ENCODE measurements at places on chromosomes 6 and 20.
A peak's percentile ranks its signal among the peaks of the same experiment; 100 is the strongest.

GRCh38 chr6:28336284-28337120 is 554 bp upstream of the ZSCAN31 start:
- no peak for DNase-seq

DNA sequence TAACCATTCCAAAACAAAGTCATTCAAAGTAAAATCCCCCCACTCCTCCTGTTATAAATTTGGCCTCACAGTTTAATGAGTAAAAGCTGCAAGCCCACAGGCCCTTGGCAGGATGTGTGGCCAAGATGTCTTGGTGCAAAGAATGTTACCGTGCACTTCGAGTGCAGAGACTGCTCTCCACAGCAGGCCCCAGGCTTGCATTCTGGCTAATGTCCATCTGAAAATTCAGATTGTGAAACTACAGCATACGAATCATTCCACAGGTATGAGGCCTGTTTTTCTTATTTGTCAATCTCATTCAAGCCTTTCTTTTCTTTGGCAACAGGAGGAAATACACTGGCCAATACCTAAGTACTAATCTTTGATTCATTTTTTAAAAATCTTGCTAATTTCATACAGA is 7.1 kb downstream of the RPS6KA2 start:
- DNase-seq: no peak

- no peak for DNase-seq
Measured at GRCh38 chr20:34242879-34243278, 1.7 kb downstream of the ASIP start.

GRCh38 chr20:61900011-61900944 is 165.4 kb downstream of the TAF4 start:
- DNase-seq: no peak

- DNase-seq: no peak
Measured at GRCh38 chr20:2866236-2866635, 7.0 kb upstream of the PTPRA start.

- DNase-seq: peak; percentile 65
Measured at GRCh38 chr20:58306421-58307261, 2.9 kb upstream of the RAB22A start.

DNA sequence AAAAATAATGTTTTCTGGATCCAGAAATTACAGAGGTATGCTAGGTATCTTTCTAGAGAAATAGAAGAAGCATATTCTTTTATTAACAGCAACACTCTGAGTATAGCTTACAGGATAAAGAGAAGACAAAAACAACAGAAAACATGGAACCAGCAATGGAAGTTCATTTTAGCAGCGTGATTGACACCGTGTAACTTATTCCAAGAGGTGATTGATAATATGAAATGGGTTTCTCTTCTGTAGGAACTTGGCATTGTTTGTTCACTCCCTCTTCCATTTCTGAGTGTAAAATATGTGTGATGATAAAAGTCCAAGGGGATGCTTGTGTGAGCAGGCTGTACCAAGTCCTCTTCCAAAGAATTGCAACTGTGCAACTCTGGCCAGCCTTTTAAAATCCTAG is 303.0 kb downstream of the COL12A1 start:
- no peak for DNase-seq

GRCh38 chr6:1479095-1479494 is 89.7 kb downstream of the FOXF2 start:
- no peak for DNase-seq

DNA sequence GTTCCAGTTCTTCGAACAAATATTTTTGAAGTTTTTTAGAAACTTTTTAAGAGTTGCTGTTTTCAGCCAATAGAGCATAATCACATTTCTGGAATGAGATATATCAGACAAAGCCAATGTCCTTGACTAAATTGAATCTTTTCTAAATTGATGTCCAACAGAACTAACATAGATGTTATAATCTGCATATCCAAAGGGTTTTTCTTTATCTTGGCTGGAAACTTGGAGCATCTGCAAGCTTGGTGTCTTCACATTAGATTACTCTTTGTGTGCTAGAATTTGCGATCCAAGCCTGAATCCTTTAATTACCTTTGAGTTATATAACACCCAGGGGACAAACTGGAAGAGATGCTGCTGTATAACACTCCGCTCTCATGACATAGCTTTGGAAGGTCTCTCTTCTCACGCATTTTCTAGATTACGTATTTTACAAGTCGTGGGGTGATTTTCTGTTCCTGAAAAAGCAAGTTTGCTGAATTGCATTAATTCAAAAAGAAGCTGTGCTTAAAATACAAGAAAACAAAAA is 64.4 kb upstream of the FUCA2 start:
- DNase-seq: no peak

DNA sequence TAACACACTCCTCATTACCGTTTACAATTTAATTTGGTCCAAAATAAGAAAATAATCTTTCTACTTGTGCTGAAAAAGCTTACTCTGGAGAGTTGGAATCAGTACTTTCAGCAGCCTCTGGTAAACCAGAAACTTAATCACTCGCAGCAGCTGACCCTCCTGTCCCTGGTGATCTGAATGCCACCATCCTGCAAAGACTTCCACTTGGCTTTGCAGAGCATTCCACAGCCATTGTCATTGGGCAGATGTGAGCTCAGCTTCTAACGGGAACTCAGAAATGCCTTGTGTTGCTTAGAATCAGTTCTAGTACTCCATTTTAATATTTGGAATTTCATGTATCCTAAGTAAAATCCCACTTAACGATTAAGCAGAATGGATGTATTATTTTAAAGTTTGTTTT is 59.7 kb downstream of the PHACTR1 start:
- no peak for DNase-seq

DNA sequence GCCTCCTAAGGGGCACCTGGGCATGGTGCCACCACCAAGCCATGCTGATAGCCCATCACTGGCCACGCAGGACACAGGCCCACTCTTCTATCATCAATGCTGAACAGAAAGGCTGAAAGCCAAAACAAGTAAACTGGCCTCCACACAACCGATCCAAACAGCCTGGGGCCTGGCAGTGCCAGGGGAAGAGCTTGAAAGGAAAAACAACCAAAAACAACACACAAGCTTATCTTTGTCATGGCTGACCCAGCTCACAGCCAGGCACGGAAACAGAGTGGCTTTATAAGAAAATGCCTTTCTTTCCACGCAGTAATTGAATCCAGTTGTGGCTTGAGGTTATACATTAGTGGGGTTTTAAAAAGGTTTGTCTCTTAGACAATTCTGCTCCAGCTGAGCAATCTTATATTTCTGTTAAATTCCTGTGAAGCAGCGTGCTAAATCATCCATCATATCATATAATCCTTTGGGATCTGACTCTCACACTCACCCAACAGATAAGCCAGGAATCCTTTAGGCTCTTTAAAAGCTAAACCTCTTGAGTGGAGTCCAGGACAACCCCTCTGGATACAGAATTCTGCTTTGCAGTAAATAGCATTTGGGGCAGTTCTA is 65.4 kb upstream of the SLC22A16 start:
- DNase-seq: no peak

- no peak for DNase-seq
Measured at GRCh38 chr20:16569246-16570153, 3.7 kb downstream of the KIF16B start.

GRCh38 chr6:25747477-25747876 is 7.1 kb upstream of the SLC17A4 start:
- DNase-seq: no peak

DNA sequence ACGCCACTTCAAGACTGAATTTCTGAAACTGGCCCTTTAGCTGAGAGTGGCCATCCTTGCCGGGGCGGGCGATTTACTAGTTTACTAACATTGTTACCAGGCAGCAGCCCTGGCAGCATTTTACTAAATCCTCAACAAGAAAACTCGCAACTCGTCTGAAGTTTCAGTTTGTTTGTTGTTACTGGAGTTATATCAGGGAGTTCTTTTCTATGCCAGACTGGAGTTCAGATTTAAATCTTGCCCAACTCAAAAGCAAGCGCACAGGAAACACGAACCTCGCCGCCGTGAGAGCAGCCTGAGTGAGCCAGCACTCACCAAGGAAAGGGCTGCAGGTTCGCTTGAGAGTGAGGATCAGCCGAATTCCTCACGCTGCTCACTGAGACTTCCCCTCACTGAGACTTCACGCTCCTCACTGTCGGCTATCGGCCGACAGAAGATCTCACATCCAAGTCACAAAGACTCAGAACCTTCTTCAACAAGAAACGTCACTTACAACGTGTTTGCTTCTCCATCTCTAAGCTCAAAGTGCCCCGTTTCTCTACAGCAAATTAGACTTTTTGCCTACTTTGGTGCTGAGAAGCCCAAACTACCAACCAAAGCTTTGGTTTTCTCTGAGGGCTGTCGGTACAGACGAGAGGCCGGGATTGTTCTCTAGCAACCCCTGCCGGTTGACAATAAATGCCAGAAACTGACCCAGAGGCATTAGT is 78.9 kb downstream of the OLIG3 start:
- DNase-seq: peak; percentile 54

DNA sequence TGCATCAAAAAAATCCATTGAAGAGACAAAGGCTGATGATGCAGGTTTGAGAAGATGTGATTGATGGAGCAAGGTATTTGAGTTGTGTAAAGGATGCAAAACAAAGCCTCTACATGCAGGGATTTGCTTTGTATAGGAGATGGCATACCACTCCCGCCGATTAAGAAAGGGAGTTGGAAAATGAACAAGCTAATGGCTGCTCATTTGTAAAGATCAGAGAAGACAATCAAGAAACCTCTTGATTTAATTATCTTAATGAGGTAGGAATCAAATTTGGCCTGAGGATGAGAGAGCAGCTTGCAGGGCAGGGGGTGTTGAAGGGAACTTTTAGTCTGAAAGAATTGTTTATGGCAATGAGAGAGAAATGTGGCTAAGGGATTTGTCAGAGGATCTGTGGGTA is 448.2 kb upstream of the ADGRB3 start:
- no peak for DNase-seq

GRCh38 chr6:33846226-33846625 is 42.4 kb upstream of the MLN start:
- no peak for DNase-seq

DNA sequence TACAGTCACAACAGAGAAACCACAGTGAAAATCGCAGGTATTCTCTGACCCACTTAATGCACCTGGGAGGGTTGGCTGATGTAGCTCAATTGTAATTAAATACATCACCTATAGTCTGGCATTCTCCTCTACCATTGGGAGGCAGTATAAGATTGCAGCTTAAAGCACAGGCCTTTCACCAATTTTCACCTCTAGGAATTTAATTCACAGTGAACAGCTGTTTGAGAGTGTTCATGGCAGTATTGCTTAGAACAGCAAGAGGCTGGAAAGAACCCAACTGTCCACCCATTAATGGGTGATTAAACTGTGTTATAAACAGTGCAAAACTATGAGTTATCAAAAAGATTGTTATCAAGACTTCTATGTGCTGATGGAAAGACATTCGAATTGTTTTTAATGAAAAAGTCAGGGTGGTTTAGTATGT is 2.0 kb downstream of the EDEM2 start:
- no peak for DNase-seq

- no peak for DNase-seq
Measured at GRCh38 chr6:142419071-142419470, 117.3 kb downstream of the ADGRG6 start.

DNA sequence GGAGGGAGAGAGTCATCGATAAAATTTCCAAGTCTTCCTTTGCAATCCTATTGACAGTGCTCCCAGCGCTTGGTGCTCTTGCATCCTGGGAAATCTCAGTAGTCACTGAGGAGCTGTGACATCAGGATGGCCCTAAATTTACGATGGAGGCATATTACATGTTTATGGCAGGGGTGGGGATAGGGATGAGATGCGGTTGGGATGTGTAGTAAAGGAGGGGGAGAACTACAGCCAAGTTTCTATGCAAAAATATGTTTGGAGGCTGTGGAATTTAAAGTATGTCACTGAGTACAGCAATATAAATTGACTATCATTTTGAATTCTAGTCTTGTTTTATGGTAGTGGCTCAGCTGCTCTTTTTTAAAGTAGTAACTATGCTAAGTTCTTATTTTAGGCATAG is 544.9 kb downstream of the PKHD1 start:
- DNase-seq: no peak

GRCh38 chr6:16658348-16659034 is 102.8 kb downstream of the ATXN1 start:
- DNase-seq: no peak

GRCh38 chr20:46126440-46127056 is 8.4 kb downstream of the CD40 start:
- DNase-seq: no peak

GRCh38 chr6:16582446-16583143 is 178.7 kb downstream of the ATXN1 start:
- DNase-seq: no peak

DNA sequence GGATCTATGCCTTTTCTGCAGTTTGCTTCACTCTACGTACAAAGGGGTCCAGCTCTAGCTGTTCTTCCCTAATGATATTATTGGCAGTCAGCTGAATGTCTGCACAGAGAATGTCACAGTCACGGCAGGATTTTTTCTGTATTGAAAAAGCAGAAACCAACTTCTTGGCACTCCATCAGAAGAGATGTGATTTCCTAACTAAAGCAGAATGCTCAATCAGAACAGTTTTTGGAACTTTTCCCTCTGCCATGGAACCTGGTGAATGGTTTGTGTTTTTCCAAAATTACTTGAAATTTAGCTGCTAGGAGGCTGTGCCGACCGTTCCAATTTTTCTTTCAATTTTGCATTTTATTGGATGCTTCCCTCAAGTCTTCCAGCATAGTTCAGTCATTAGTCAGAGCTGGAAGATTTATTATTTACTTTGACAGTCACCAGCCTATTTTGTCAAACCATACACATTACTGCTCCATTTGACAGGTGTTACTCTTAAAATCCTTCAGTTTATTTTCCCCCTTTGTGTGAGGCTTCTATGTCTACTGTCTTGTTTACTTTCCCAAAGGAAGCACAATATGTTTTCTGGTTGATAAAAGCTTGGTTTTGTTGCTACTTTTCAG is 259.6 kb upstream of the EPHA7 start:
- no peak for DNase-seq

DNA sequence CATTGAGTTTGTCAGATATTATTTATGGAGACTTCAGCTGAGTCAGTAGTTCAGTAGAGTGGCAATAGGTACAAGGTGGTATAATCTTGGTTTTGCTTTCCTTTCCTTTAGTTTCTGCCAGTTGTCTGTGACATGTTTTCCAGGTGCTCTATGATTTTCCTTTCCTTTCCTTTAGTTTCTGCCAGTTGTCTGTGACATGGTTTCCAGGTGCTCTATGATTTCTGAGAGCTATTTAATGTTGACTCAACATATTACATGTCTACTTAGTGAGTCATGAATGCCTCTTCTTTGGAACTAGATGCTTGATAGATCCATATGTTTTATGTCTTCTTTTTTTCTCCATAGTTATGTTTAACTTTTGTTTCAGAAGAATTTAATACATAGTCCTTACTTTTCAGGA is 186.4 kb upstream of the DEFB112 start:
- DNase-seq: no peak

GRCh38 chr6:138795809-138796603 is at the start of gene ECT2L:
TSS of gene ECT2L (plus strand) at chr6:138796087. CDS start at chr6:138813275, 17,188 bp downstream.
- no peak for DNase-seq

GRCh38 chr6:137543114-137543513 is 48.9 kb upstream of the OLIG3 start:
- no peak for DNase-seq

DNA sequence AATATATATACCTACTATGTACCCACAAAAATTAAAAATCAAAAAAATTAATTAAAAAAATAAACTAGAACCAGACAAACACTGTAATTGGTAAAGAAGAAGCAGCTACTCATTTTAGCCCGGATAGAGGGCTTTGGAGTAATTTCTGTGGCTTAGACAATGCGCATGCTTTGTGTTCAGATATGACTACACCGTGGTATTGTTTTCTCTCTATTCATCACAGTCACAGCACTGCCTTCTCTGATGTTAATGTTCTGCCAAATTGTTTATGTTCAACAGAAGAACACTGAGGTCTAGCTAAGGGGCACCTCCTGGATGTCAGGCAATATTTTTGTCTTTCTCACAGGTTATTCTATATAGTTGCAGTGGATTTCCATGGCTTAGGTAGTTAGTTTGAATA is 77.5 kb upstream of the GJE1 start:
- DNase-seq: no peak

Measured in activated T-cell treated with anti-CD3 and anti-CD28 coated beads for 24 hours (primary cell).